ENCODE measurements at places on chromosomes 11 and 22.

- DNase-seq = no peak
Measured at GRCh38 chr11:63931045-63931444, 7.8 kb upstream of the NAA40 start.

GRCh38 chr11:61892085-61892370 is 683 bp upstream of the FADS3 start:
- no peak for DNase-seq

DNA sequence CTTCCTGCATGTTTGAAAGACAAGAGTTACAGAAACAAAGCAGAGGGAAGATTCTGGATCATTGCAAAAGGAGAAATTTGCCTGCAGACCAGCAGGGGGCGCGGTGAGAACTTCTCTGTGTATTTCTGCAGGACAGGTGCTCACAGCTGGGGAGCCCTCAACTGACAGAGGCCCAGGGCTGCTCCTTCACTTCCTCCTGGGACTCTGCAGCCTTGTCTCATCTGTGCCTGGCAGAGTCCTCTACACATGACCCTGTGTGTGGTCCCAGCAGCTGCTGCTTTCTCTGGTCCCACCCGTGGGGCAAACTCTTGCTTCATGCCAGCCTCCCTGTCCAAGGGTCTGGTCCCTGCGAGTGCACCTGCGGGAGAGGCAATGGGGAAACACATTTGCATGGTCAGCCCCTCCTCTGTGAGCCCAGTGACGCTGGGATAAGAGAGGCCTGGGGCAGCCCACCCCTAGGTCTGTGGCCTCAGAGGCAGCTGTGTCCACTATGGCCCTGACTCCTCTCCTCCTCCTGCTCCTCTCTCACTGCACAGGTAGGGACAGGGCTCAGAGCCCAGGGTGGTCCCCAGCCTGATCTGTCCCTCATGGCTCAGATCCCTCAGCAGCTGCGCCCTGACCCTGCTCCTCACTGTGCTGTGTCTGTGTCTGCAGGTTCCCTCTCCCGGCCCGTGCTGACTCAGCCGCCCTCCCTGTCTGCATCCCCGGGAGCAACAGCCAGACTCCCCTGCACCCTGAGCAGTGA is 43.2 kb upstream of the VPREB1 start:
- no peak for DNase-seq

DNA sequence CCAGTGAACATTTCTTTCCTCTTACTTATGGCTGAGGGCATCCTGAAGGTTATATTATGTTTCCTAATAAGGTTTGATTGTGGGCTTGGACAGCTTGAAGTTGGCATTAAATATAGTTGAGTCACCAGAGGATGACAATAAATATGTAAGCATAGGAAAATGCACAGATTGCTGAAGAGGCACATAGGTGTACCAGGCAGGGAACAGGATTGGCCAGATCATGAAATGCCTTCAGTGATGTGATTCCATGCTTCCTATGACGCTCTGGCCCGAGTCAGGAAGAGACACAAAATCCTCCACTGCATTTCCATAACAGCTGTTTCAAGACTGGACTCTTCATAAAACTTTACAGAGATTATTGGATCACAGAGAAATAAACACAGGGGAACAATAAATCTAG is 41.4 kb upstream of the SYN3 start:
- DNase-seq = no peak

- no peak for DNase-seq
Measured at GRCh38 chr11:64891215-64891848, 12.9 kb upstream of the EHD1 start.

GRCh38 chr11:69330330-69330729 is 36.4 kb downstream of the MYEOV start:
- no peak for DNase-seq

DNA sequence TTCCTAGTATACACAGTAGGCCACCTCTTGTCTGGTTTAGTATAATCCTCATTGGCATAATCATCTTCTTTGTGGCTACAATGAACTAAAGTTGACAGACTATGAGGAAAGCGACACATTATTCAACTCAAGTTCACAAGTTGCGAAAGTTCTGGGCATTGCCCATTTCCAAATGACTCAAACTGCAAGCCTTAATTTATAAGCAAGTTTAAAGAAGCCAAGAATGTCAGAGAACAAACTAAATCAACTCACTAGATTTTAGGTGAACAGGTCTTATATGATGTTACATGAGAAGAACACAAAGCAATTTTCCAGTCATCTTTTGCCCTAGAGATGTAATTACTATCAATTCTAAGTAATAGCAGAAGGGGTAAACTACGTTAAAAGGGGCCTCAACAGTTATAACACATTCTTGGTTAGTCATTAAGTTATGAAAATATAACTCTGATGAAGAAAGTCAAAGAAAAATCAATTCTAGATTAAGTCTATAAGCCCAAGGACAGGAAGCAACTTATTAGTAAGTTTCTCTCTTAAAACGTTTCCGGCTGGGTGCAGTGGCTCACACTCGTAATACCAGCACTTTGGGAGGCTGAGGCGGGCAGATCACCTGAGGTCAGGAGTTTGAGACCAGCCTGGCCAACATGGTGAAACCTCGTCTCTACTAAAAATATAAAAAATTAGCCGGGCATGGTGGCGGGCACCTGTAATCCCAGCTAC is 21.5 kb downstream of the PICALM start:
- no peak for DNase-seq

- DNase-seq = no peak
Measured at GRCh38 chr11:56331861-56332491, 13.9 kb upstream of the OR8K1 start.

DNA sequence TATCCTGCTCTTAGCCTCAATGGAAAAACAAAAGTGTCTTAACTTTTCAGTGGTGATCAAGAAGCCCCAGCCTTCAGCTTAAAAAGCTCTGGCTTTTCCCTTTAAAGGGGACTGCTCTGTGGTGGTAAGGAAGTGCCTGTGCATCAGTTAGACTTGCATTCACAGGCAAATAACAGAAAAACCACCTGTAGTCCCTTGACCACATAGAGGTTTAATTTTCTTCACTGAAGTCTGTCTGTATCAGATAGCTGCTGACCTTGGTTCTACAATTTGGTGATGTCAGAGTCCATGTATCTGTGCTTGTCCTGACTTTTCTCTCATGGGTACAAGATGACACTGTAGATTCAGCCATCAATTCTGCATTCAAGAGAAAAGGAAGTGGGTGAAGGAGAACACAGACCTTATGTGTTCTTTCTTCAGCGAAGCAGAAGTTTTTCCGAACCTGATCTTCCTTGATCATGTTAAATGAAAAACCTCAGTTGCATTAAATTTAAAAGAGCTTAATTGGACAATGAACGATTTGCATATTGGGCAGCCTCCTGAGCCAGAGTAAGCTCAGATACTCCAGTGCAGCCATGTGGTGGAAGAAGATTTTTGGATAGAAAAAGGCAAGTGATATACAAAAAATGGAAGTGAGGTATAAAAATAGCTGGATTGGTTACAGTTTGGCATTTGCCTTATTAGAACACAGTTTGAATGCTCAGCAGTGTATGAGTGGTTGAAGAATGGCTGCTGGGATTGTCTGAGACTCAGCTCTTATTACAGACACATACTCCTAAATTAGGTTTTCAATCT is 43.2 kb upstream of the RDX start:
- DNase-seq = no peak

DNA sequence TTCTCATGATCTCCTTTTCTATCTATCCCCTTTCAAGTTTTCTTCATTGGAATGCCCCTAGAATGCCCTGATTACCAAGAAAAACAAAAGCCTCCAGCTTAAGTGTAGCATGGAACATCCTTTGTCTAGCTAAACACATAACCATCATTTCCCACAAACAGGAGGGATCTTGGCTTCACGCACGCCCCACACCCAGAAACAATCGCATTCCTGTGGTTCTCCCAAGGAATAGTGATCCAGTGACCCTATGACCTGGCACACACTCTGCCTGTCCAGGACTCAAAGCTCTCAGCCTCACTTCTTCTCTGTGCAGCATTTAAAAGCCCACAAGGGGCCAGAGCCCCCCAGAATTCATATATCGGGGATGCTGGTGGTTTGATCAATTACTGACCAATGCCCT is 9.3 kb upstream of the POU2AF1 start:
- no peak for DNase-seq

- no peak for DNase-seq
Measured at GRCh38 chr11:78809931-78810541, 235.4 kb upstream of the NARS2 start.

DNA sequence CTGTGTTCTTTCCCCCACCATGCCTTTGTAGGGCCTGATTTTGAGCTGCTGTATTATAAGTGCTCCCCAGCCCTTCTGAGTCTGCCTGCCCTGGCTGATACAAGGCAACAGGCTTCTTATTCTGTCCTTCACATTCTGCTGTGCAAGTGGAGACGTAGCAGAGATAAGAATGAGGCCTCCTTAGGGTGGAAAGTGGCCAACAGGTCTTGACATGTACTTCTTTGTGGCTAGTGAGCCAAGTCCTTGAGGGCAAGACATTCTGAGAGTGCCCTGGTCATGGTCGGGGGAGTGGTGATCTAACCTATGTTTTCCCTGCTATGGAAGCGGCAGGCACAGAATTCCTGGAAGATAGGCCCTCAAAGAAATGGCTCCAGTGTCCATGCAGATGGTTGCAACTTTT is 235.7 kb upstream of the CADM1 start:
- no peak for DNase-seq

GRCh38 chr11:114145166-114145775 is 85.8 kb downstream of the ZBTB16 start:
- no peak for DNase-seq

DNA sequence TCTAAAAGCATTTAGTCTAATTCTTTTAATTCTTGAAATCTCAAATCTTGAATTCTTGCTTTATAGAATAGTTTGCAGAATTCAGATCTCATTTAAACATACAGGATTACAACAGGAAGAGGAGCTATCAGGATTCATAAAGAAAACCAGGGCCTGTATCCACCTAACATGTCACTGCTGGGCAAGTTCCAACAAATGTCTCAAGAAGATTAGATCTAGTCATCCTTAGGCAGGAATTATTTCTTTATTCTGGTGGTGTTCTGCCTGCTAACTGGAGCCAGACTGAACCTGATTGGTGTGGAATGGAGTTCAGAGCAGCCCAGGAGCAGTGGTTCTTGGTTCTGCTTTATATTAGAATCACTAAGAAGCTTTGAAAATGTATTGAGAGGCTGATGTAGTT is 500.7 kb downstream of the LRRC4C start:
- DNase-seq = no peak

- DNase-seq = no peak
Measured at GRCh38 chr11:69052343-69053168, 3.8 kb downstream of the TPCN2 start.

DNA sequence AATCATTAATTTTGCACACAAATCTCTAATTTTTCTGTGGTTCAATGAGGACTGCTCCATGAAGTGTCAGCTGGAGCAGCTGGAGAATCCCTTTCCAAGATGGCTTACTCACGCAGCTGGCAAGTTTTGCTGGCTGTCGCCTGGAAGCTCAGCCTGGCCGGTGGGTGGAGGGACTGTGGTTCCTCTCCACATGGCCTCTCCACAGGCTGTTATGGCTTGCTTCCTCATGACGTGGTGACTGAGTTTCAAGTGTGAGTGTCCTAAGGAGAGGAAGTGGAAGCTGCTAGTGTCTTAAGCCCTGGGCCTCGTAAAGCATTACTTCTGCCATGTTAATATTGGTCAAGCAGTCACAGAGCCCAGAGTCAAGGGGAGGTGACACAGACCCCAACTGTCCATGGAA is 14.0 kb upstream of the NRIP3 start:
- DNase-seq = no peak

DNA sequence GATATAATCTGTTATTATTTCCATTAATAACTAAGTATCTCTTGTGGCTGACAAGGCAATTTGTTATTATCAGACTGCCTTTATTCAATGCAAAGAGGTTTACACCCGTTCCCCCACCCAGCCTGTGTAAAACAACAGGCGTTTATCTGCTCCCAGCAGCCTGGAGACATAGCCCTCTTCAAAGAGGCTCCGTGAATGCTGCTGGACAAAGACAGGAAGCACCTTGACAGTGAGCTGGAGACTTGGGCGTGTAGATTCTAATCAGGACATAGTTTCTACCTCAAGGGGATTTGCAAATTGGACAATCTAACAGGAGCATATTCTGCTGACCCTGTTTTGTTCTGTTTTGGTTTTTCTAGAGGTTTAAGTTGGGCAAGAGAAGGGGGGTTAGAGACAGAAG is 733.0 kb upstream of the KIRREL3 start:
- no peak for DNase-seq

DNA sequence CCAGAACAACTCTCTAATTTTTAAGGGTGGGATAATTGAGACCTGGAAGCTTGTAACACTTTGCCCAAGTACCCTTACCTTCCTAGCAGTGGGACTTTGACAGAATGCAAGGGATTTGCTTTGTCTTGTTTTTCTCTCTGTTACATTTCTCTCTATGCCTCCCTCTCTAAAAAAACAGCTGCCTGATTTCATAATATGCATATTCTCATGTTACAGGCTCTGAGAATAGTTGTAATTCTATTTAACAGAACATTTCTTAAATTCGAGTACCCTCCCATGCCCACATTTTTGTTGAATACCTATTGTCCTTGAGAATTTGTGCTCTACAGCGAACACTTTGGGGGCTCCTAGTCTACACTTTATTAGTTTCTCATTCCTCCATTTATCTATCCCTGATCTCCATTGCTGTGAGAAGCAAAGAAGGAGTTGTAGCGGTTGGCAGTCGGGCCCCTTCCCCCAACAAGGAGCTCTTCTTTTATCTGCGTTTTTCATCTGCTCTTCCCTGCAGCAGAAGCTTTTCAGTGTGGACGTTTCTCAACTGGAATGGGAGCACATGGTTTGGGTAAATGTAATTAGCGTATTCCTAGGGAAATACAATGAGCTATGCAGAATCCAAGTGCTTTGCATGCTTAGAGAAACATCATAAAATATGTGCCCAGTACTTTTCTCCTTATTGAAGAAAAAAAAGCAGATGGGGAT is 117.7 kb upstream of the CCDC90B start:
- DNase-seq = no peak

GRCh38 chr22:28283068-28283654 is 364.1 kb upstream of the PITPNB start:
- no peak for DNase-seq

GRCh38 chr22:22605074-22605404 is 39.4 kb upstream of the GGTLC2 start:
- DNase-seq = no peak

- DNase-seq = no peak
Measured at GRCh38 chr22:50213263-50213662, 12.5 kb downstream of the SELENOO start.

GRCh38 chr22:32794449-32795213 is 6.9 kb upstream of the TIMP3 start:
- no peak for DNase-seq
